ENCODE measurements at places on chromosomes 6 and 20. TPM values are rescaled to one million over a fixed set of nuclear protein-coding genes. Genes with fewer than 3 reads are reported as not detected.

The LINC00237 gene
- total RNA-seq: not detected

The CYP21A2 gene
- total RNA-seq: not detected

The MEI4 gene
- not detected for total RNA-seq

The MBOAT1 gene
- 32.3 TPM for total RNA-seq

The CD83 gene
- total RNA-seq: 8.9 TPM

The SLC24A3 gene
- 2.8 TPM for total RNA-seq

The CST7 gene
- total RNA-seq: 4.2 TPM

The MOCS3 gene
- total RNA-seq: 4.2 TPM

The BLOC1S5 gene
- total RNA-seq: 16.1 TPM

The VGLL2 gene
- total RNA-seq: not detected

The DNAH8 gene
- not detected for total RNA-seq

The HAO1 gene
- total RNA-seq: not detected

The GPLD1 gene
- 0.22 TPM for total RNA-seq

The BPIFB4 gene
- not detected for total RNA-seq

The NFKBIL1 gene
- total RNA-seq: 12.8 TPM

The AVP gene
- total RNA-seq: not detected

The EYS gene
- total RNA-seq: 0.99 TPM

Data from M059J (cell line).